ENCODE measurements at places on chromosomes 16 and 17. TPM values are rescaled to one million over a fixed set of nuclear protein-coding genes. Genes with fewer than 3 reads are reported as not detected.

SNAI3 gene
- 6.3 TPM for polyA plus RNA-seq

SOX8 gene
- not detected for polyA plus RNA-seq

ARHGAP44 gene
- polyA plus RNA-seq = not detected

KRT25 gene
- polyA plus RNA-seq = not detected

OGFOD1 gene
- polyA plus RNA-seq = 48.7 TPM

DNA sequence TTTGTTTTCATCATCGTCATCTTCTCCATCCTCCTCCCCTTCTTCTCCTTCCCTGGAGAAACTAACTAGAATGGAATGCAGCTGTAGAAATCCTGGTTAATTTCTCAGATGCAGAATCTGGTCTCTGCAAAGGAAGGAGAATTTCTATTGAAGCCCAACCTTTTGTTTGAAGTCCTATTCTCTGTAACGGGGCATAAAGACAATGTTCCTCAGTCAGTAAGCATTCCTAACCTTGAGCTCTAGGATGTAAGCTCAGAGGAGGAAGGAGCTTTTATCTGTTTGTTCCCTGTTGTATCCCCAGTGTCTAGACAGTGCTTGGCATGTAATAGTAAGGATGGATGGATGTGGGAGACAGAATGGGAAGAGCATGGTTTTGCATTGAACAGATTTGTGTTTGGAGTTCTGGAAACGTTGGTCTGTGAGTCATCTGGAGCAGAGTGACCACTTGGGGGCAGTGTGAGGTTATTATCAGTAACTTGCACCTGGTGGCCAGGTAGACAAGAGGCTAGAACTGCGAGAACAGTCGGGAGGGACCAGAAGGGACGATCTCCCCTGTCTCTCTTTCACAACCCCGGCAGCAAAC lies 363.7 kb downstream of the SNX29 start:
- DNase-seq = no peak

GRCh38 chr17:34071886-34072420 lies 183.1 kb upstream of the CCL2 start:
- no peak for DNase-seq

DNA sequence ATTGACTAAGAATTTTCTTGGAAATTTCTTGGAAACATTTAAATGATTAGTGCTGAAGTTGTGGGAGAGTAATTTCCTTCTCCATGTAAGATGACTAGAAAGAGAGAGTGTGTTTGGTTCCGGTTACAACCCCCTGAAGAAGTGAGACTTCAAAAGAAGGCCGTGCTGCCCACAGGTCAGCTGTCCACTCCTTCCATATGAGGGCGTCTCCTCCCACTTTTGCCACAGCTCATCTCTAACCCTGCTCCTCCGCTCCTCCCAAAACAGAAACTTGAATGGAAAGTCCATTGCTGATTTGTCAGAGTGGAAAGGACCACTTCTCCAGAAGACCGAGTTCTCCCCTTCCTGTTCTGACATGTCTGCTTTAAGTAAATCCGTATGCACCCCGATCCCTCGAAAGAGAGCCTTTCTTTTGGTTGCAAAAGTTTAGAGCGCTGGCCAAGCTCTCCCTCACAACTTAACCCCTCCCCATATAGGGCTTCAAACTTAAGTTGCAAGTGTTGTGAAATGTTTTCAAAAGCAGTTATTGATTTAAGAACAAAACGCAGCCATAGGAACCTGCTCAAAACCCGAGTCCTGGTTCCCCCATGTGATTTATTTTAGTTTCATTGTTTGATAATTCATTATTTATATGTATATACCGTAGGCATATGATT lies 129.5 kb downstream of the SOCS1 start:
- DNase-seq = no peak

GRCh38 chr16:73150786-73151185 lies 102.9 kb upstream of the ZFHX3 start:
- DNase-seq = no peak

- peak; percentile 40 for DNase-seq
Measured at GRCh38 chr16:89918453-89919347, at the start of gene MC1R. TSS of gene MC1R (plus strand) at chr16:89918862. CDS start at chr16:89919259, 397 bp downstream.

DNA sequence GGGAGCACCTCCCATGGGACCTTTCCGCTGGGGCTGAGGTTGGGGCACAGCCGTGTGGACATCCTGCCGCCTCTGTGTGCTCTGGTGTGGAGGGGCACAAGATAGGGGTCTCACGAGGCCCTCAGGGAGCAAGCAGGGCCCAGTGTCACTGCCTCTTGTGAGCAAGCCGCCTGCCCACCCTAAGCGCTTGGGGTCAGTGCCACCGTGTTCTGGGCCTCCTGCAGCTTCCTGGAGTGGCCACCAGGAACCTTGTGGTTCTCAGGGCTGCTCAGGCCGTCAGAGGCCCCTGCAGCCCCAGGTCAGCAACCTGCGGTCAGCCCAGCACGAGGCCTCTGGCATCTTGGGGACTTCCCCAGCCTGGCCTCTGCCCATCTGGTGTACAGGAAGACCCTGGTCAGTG lies 13.6 kb upstream of the CAPN15 start:
- DNase-seq = no peak

GRCh38 chr17:34865716-34866115 lies 95.5 kb downstream of the CCT6B start:
- no peak for DNase-seq

GRCh38 chr16:89621698-89622409 lies 8.4 kb downstream of the DPEP1 start:
- DNase-seq = no peak

- DNase-seq = no peak
Measured at GRCh38 chr17:51353296-51353695, 93.0 kb downstream of the UTP18 start.

DNA sequence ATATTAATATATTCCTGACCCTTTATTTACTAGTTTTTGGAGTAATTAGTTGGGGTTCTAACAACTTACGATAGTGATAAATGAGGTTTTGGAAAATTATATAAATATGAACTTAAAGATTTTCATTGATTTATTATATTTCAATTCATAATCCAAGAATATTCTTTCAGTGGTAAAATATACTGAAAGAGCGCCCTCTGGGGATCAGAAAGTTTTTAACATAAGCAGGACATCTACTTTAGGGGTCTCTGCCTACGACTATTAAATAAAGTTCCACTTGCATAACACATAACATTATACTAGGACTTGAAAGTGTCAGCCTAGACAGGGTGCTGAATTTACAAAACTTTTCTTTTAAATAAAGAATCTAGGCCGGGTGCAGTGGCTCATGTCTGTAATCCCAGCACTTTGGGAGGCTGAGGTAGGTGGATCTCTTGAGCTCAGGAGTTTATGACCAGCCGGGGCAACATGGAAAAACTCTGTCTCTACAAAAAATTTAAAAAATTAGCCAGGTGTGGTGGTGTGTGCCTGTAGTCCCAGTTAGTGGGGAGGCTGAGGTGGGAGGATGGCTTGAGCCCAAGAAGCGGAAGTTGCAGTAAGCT lies 15.6 kb downstream of the RFWD3 start:
- DNase-seq = no peak

- DNase-seq = no peak
Measured at GRCh38 chr16:72979974-72980373, 68.0 kb downstream of the ZFHX3 start.

- DNase-seq = no peak
Measured at GRCh38 chr16:65068151-65068740, 53.6 kb downstream of the CDH11 start.

DNA sequence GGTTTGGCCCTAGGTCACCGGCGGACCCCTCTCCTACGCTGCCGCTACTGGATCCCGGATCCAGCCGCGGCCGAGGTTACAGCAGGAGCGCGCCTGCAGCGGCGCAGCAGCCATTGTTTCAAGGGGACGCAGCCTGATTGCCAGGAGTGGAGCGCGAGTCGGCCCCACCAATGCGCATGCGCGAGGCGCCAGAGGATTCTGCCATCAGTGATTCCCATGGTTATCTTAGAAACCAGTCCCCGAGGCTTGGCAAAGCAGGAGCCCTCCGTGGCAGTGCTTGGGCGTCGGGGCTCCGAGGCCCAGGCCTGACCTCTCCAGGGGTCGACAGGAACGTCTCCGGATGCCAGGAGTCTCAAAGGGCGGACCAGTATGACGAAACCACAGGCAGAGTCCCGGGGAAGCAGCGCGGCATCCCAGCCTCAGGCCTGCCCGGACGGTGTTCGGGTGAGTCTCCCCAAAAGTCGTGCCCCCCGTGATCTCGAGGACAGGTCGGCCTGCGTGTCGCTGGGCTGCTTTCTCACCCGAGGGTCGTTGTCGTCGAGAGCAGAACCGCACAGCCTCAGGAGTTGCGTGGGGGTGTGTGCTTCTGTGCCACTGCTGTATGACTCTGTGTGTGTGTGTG lies 608.5 kb downstream of the KCNJ18 start:
- no peak for DNase-seq

GRCh38 chr16:11088074-11088730 lies 143.8 kb downstream of the CLEC16A start:
- DNase-seq = no peak

DNA sequence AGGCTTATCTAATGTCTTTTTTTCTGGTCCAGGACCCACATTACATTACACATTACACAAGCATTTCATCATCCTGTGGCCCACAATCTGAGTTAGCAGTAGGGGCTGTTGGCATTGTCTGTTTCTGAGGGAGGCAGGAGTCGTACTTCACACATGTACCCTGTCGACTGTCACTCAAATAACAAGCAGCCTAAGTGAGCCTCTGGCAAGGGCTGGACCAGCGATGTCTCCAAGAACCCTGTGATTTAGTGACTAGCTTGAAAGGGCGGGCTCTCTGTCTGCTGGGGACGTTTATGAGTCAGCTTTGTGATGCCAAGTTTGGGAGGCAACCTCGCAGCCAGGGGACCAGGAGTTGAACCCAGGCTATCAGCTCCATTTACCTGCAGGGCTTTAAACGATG lies 251.4 kb downstream of the HS3ST3B1 start:
- no peak for DNase-seq

DNA sequence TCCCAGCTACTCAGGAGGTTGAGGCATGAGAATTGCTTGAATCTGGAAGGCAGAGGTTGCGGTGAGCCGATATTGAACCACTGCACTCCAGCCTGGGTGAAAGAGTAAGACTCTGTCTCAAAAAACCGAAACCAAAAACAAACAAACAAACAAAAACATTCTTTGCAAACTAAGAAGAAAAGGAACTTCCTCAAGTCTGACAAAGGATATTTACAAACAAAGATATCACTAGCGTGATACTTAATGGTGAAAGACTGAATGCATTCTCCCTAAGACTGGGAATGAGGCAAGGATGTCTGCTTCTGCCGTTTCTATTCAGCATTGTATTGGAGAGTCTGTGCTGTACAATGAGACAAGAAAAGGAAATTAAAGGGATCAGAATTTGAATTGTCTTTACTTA lies 10.5 kb upstream of the MPO start:
- DNase-seq = no peak

DNA sequence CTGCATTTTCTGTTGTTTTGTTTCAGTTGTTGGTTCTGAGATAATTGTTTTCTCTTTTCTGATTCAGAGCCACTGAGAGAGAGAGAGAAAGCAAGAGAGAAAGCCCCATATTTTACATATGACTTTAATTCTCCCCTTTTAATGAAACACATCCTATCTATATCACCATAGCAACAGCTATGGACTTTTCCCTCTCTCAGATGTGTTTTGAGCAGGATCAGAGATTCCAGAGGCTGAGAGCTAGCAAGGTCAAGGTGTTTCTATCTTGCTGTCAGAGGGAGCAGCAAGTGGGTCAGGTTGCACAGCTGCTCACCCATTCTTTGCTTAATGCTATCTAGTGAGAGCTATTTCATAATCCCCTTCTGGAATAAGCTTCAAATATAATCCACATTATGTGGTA lies 415.9 kb downstream of the CA10 start:
- no peak for DNase-seq

DNA sequence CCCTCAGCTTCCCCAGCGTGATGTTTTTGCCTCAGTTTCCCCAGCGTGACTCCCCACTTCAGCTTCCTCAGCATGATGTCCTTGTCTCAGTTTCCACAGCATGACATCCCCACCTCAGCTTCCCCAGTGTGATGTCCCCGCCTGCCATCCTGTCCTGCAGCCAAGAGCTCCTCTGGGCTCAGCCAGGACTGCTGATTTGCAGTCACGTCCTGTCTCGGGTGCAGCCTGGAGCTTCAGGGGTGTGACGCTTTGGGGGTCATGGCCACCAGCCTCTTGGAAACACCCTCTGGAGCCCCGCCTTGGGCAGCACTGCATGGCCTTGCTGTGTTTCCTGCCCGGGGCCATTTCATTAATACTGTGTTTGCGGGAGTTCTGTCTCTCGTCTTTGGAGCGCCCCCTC lies 16.5 kb upstream of the NUDT16L1 start:
- no peak for DNase-seq

- no peak for DNase-seq
Measured at GRCh38 chr17:66829386-66829864, 5.5 kb upstream of the CACNG5 start.

Data from naive B cell (primary cell).